ENCODE measurements at places on chromosomes 13 and 19. TPM values are rescaled to one million over a fixed set of nuclear protein-coding genes. Genes with fewer than 3 reads are reported as not detected.

The KIR3DL2 gene
- total RNA-seq: not detected

The U2AF2 gene
- 96.1 TPM for total RNA-seq

The ZNF135 gene
- 8.0 TPM for total RNA-seq

The YIPF2 gene
- total RNA-seq: 121 TPM

The MCEMP1 gene
- not detected for total RNA-seq

The OR7A5 gene
- not detected for total RNA-seq

The RASAL3 gene
- not detected for total RNA-seq

The ERCC2 gene
- 56.3 TPM for total RNA-seq

The ZNF491 gene
- 4.7 TPM for total RNA-seq

The ENOX1 gene
- 11.9 TPM for total RNA-seq

The NLRP7 gene
- total RNA-seq: not detected

The CEACAM7 gene
- total RNA-seq: not detected

The IL4I1 gene
- 0.24 TPM for total RNA-seq

The ZNF844 gene
- total RNA-seq: 7.3 TPM

The OR4F17 gene
- total RNA-seq: not detected

The UPF3A gene
- total RNA-seq: 28.2 TPM

The ZNF256 gene
- total RNA-seq: 5.3 TPM

The KCNRG gene
- 3.0 TPM for total RNA-seq

The KLK14 gene
- total RNA-seq: not detected

The C5AR1 gene
- total RNA-seq: 0.49 TPM

The RFPL4AL1 gene
- total RNA-seq: not detected

The ZNF134 gene
- total RNA-seq: 33.9 TPM

The ERF gene
- 52.0 TPM for total RNA-seq
